ENCODE measurements at places on chromosomes 16 and 17.

GRCh38 chr16:67726106-67727034, 7.3 kb upstream of the GFOD2 start:
- no peak for DNase-seq

DNA sequence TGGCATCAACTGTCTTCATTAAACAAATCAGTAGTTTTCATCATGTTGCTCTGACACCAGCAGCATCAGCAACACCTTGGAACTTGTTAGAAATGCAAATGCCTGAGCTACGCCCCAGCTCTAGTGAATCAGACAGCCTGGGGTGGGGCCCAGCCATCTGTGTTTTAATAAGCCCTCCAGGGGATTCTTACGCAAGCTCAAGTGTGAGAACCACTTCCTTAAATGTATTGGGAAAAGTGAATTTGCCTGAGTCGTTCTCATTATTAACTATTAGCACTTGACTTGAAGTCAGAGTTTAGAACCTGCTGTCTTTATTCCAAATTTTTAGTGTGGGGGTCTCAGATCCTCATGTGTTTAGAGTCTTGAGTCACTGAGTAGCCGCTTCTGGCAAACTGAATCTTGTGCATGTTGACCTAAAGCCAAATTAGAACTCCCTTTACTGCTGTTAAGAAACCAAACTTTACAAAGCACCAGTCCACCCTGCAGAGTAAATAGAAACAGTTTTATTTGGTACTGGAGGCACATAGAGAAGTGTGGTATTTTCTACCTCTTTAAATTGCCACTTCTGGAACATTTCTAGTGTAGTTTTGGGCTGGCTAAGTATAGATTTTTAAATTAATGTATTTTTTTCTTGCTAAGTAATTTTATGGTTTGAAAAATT, 137.4 kb upstream of the COX10 start:
- DNase-seq: no peak

GRCh38 chr16:5001571-5001970, 32.2 kb downstream of the NAGPA start:
- no peak for DNase-seq

DNA sequence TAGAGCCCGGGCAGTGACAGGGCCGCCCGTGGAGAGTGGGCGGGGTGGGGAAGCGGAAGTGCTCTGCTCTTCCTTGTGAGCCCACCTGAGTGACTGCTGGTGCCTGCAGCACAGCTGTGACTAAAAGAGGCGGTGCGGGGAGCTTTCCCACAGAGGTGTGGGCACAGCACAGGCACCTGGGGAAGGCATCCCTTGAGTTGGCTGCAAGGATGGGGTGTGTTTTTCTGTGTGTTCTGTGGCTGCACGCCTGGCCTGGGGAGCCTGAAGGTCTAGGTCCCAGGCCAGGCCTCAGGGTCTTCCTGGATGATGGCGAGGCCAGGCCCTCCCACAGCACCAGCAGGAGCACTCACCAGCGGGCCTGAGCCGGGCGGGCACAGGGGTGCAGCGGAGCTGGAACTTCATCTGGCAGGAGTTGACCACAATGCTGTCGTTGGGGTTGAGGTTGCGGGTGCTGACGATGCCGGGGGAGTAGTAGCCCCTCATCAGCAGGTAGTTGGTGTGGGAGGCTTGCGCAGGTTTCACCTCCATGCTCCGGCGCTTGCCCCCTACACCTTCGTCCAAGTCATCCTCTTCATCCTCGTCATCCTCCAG, 67.1 kb downstream of the IL21R start:
- DNase-seq: no peak

DNA sequence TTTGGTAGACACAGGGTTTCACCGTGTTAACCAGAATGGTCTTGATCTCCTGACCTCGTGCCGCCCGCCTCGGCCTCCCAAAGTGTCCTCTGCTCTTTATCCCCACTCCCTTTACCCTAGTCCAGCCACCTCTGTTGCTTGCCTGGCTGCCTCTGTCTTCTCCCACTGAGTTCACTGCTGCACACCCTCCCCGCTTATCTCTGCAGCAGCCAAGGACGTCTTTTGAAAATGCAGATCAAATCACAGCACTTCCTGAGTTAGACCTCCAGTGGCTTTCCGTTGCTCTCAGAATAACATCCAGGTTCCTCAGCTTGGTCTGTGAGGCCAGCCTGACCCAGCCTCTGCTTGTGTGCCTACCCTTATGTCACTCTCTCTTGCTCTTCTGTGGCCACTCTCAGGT, 5.4 kb downstream of the METTL22 start:
- DNase-seq: no peak

- no peak for DNase-seq
Observed at GRCh38 chr17:20073055-20073979, 64.2 kb downstream of the SPECC1 start.

GRCh38 chr16:50185005-50185505, 31.9 kb downstream of the TENT4B start:
- DNase-seq: no peak

- DNase-seq: no peak
Observed at GRCh38 chr16:26700250-26700649, 366.5 kb upstream of the C16orf82 start.
